ENCODE measurements at places on chromosomes 1 and 21.

GRCh38 chr1:231424950-231425805 is 3.1 kb upstream of the EGLN1 start:
- DNase-seq, result peak; percentile 16

- DNase-seq, result no peak
Observed at GRCh38 chr1:17375651-17376050, 3.7 kb downstream of the PADI6 start.

- DNase-seq, result no peak
Observed at GRCh38 chr1:42817440-42817767, 207 bp upstream of the SVBP start.

DNA sequence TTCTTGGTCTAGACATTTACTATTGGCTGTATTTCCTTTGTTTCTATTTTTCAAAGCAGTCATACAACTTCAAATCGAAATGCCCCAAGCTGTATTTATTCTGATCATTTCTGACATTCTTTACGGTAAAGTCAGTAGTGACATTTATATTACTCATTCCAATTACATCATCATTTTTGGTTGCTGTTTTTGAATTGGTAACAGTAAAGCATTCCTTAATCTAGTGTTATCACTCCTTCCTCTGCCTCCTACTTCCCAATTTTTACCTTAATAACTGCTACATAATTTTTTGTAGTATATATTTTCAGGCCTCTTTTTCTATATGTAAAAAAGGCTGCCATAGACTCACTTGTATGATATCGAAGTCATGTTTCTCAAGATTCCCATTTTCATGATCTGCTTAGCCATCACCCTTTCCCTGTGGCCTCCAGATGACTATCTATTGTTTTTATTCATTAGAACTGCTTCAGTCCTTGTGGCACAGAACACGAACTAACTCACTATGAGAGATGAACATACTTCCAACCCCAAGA is 167.2 kb downstream of the RUNX1 start:
- DNase-seq, result no peak

DNA sequence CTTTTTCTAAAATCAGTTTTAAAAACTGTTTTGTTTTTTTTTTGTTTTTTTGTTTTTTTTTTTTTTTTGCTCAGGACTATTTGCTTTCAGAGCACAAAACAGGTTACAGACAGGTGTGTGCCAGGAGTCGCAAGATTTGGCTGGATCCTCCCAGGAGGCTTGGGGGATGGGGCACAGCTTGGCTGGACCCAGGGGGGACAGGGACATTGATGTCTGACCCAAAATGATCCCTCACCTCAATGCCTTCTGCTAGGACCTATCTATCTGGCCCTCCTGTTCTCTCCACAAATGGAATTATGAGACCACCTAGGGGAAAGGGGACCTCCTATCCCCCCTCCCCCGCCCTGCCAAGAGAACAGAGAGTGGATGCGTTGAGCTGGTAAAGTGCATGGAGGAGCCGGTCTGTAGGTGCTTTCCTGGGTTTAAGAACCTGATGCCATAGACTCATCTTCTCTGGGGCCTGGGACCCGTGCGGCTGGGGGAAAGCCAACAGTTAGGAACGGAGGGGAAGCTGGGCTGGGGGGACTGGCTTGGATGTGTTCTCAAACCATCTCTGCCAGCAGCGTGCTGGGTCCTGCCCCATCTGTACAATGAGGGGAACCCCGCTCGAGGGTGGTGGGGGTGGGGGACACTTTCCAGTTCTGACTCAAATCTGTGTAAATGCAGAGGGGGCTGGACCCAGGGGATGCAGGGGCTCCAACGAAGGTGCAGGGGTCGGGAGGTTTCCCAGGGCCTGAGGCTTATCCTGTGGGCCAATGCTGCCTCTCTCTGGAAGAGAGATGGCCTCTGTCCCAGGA is 28.9 kb downstream of the RUNX3 start:
- DNase-seq, result no peak

DNA sequence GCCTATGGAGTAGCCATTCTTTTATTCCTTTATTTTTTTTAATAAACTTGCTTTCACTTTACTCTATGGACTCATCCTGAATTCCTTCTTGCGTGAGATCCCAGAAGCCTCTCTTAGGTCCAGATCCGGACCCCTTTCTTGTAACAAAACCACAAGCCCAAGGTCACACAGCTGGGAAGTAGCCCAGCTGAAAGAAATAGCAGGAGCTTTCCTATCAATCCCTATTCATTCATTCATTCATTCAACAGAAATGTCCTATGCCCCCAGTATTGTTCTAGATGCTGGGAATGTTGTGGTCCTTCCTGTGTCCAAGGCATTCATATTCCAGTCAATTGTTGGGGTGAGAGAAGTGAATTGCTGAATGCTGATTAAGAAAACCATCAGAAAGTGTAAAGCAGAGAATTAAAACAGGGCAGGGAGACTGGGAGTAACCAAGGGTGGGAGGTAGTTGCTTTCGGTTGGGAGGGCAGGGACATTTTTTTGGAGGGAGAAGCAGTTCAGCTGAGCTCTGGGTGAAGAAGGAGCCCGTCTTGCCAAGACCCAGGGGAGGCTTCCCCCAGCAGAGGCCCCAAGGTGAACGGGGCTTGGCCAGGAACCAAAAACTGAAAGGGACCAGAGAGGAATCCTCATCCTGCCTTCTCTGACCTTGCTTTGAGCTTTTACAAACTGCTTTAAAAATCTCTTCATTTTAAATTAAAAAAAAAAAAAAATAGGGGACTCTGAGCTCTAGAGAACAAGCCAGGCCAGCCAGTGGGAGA is 10.8 kb downstream of the PLA2G2D start:
- no peak for DNase-seq

GRCh38 chr21:32378956-32379355 is 13.9 kb downstream of the URB1 start:
- no peak for DNase-seq

DNA sequence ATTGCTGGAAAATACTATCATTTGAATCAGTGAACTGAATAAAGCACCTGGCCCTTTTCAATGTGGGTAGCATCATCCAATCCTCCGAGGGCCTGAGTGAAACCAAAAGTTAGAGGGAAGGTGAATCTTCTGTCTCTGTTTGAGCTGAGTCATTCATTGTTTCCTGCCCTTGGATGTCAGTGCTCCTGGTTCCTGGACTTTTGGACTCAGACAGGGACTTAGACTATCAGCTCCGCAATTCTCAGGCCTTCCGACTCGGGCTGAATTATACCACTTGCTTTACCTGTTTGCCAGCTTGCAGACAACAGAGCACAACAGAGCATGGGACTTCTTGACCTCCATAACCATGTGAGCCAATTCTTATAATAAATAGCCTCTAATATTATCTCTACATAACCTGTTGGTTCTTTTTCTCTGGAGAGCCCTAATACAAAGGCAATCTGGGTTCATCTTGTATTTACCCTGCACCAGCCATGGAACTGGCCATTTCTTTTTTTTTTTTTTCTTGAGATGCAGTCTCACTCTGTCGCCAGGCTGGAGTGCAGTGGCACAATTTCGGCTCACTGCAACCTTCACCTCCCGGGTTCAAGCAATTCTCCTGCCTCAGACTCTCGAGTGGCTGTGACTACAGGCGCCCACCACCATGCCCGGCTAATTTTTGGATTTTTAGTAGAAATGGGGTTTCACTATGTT is 19.2 kb upstream of the VASH2 start:
- DNase-seq, result no peak

DNA sequence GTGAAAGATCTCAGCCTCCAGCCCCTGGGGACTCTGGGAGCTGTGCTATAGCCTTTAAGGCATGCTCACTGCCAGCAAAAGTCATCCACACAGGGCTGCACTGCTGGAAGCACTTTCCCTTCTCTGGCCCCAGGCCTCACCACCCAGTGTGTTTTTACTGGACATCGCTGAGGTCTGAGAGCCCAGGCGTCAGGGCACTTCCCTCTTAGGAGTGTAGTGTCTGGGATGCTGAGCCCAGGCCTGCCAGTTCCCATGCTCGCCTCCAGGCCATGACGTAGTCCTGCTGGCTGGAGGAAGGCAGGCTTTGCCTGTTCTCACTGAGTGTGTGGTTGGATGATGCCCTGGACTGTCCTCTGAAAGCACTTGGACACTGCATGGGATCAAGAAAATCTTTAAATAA is 101.2 kb downstream of the GDAP2 start:
- DNase-seq, result no peak

GRCh38 chr1:5756434-5757186 is 235.6 kb downstream of the NPHP4 start:
- DNase-seq, result no peak

GRCh38 chr1:99119188-99119587 is 114.5 kb upstream of the PLPPR5 start:
- no peak for DNase-seq

- no peak for DNase-seq
Observed at GRCh38 chr1:226365831-226366231, 42.1 kb downstream of the PARP1 start.

- no peak for DNase-seq
Observed at GRCh38 chr1:6471970-6472368, 6.0 kb upstream of the TNFRSF25 start.

DNA sequence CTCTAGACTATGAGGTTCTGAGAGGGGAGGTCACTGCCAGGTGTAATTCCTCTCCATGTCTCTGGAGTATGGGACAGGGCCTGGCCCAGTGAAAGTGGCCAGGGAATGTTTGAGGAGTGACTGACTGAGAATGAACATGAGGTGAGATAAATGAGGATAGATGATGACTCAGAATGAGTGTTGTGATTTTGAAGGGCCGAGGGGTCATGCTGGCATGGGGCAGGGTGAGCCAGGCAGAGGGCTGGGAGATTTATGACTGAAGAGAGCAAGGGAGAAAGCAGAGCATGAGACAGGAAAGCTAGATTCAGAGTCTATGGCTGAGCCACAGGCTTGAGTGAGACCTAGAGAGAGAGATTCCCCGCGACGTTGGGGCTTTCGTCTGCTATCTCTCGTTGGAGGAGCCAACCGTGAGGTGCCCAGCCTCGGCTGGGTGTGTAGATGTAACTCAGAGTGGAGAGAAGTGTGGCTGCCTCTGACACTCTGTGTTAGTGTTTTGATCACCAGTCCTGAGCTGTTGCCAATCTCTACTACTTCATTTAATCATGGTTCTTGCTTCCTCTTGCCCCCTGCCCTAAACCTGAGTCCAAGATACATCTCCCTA is 50.1 kb downstream of the FOXD2 start:
- DNase-seq, result no peak

GRCh38 chr1:150134537-150134936 is 15.2 kb upstream of the PLEKHO1 start:
- DNase-seq, result no peak

DNA sequence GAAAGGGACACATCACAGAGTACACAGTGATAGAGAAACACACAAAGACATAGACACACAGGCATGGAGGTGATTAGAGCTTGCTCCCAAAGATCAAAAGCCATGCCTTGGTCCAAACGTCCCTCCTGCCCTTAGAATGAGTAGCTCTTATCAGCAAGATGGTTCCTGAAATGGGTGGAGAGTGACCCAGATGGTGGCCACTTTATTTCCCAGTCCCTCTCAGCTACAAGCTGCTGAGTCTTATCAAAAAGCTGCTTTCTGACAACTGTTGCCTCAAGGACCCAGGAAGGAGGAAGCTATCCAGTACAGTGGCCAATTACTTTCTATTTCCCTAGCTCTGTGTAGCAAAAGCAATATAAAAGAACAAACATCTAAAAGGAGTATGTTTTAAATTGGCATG is 7.7 kb upstream of the CLCA1 start:
- DNase-seq, result no peak

DNA sequence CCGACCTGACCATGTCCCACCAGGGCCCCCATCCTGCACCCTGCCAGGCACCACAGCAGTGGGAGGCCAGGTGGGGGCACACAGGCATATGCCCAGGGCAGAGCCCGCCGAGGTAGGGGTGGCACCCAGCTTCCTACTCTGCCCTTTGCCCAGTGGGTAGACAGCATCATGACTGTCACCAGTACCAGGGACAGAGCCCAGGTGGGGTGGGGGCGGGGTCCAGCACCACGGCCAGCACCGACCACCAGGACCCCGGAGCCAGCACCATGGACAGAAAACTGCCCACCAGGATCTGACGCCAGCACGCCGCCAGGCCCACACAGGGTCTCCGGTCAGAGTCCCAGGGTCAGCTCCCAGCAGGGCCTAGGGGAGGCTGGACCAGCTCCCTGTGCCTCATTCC is 3.8 kb downstream of the TAS1R3 start:
- no peak for DNase-seq

DNA sequence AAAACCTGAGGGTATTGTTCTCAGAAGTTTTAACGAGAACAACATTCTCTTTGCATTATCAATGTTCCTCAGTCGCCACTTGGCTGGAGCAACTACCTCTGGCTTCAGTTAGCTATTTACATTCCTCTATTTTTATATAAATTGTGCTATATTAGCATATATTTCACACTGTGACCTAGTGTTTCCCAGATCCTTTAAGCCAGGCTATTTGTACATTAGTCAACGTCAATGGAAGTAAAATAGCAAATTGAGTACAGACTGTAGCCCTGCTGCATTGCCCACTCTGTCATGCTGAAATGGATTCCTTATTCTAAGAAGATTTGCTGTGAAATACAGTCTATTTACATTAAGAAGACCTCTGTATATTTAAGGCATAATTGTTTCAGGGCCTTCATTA is 213.8 kb downstream of the ROR1 start:
- DNase-seq, result no peak

DNA sequence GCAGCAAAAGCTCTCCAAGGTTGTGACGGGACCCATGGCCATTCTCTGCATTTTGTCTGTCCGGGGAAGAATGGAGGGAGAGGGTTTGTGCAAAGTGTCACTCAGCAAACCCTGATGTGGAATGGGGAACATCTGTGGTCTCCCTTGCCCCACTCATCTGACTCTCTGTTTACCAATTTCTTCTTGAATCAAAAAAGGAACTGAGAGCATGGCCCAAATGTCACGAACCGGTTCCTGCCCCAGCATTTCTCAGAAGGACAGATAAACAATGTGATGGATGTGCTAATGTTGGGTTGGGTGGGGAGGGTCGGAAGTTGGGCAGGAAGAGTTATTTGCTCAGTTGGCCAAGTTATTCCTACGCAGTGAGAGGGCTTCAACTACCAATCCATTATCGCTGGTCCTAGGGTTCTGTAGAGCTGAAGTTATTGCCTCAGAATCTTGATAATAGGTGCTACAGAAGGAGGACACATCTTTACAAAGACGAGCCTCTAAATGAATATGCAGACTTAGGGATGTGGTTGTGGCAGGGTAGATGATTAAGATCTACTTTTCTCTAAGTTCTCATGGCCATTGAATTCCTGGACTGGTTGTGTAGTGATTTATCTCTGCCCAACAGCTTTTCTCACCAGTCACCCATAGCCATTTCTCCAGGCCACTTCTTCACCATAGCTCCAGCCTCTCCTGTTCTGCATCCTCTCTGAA is 9.6 kb upstream of the DUSP12 start:
- no peak for DNase-seq

- no peak for DNase-seq
Observed at GRCh38 chr1:9025449-9025848, 774 bp downstream of the SLC2A7 start.
